ENCODE measurements at places on chromosomes 5 and 9.

DNA sequence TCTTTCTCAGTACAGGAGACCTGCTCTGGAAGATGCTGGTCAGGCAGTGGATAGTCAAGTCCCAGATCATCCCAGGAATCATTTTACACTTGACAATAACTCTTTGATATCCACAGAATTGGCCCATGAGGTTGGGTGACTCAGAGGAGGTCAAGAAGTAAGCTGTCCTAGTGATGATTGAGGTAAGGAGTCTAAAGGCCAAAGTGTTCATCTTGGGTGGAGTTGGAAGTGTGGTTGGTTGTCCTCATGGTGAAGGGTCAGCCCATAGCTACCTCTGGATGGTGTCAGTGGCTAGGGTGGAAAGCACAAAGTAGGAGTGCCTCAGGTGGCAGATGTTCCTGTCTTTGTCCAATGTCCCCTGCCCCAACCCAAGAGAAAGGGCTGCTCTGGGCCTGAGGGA is 24.1 kb upstream of the RCL1 start:
- DNase-seq, result no peak

GRCh38 chr5:29051509-29051908 is 2013.1 kb upstream of the CDH9 start:
- no peak for DNase-seq

- DNase-seq, result no peak
These were observed 56.2 kb upstream of the APC start for GRCh38 chr5:112681481-112681908.

DNA sequence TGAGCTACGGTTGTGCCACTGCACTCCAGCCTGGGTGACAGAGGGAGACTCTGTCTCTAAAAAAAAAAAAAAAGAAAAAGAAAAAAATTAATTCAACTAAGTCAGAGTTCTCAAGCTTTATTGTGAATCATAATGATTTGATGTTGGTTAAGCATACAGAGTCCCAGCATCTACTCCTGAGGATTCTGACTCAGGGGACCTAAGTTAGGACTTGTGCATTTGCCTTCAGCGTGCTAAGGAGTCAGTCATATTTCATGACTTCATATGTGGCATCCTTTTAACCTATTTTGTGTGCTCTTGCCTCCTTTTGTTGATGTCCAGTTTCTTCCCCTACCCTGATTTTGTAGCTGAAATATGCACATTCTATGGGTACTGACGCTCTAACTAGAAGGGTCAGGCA is 2.9 kb downstream of the MYOZ3 start:
- DNase-seq, result no peak

DNA sequence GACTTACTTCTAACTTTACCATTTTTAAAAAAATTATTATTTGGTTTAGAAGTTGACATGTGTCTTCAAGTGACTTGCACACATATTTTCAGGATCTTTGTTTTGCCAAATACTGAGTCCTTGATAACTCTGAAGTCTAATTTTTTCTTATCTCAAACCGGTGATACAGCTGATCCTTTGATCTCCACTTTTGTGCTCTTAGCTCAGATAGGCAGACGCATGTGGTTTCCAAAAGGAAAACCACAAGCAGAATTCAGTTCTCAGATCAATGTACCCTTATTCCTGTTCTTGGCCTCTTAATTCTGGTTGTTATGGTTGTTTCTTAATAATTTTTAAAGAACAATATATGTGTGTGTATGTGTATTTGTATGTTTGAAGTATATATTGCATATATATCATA is 238.3 kb upstream of the EDIL3 start:
- no peak for DNase-seq

DNA sequence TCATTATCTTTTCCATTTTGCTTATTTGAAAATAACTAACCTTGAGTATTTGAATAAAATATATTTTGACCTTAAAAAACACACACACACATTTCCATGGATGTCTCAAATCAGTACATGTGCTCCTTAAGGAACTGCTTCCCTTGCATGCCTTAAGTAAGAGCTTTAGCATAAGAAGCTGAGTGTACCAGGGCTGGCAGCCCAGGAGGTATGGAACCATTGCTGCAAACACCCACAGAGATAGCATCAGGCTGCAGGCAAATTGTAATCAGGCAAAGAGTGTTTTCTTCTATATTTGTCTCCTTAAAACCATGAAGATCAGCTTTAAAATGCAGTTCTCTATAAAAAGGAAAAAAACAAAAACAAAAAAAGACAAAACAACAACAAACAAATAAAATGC is 160.6 kb downstream of the PLK2 start:
- DNase-seq, result no peak

GRCh38 chr5:69004676-69005075 is 89.1 kb upstream of the SLC30A5 start:
- DNase-seq, result no peak

DNA sequence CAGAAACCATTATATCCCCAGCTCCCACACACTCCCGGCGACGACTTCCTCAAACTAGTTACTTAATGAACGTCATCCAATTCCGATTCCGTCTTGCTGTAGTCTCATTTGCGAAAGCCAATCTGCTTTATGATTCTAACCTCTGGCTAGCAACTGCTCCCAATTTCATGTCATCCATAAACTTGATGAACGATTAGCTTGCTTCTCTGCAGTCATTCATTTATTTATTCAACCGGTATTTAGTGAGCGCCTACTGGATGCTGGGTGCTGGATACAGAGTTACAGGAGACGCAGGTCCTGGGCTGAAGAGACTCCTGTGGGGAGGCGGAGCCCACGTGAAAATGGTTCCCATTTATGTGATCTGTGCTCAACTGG is 46.2 kb downstream of the TSPAN17 start:
- no peak for DNase-seq

GRCh38 chr5:175094461-175094860 is 349.5 kb downstream of the DRD1 start:
- no peak for DNase-seq

GRCh38 chr9:124802426-124802825 is 25.5 kb downstream of the OLFML2A start:
- DNase-seq, result no peak

GRCh38 chr5:137303509-137303908 is 195.6 kb downstream of the SPOCK1 start:
- no peak for DNase-seq

DNA sequence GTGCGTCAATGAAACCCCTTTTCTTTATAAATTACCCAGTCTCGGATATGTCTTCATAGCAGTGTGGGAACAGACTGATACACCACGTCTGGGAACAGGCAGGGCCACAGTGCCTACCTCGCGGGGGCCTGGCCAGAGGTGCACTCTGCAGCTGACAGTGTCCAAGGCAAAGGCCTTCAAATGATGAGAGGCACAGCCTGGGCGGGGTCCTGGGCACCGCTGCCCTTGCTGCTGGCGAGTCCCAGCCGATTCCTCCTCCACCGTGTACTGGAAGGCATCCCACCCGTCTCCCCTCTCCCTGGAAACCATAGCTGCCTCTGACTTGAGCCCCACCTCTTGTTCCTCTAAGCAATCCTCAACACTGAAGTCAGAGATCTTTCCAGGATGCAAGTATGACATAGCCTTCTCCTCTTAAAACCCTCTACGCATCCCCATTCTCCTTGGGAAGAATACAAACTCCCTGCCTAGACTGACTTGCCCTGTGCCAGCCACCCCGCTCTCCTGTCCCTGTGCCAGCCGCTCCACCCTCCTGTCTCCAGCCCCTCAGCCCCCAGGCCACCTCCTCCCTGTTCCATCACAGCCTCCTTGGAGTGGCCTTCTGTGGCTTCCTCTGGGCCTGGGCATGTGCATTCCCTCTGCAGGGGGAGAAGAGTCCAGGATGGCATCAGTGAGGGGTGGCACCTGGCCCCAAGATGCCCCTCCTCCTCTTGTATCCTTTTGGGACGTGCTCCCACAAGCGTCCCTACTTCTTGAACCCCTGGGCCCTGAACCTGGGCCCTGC is 8.1 kb upstream of the COL5A1 start:
- DNase-seq, result no peak

GRCh38 chr5:174311121-174311520 is 265.6 kb downstream of the NSG2 start:
- DNase-seq, result no peak
